ENCODE measurements at places on chromosomes 11 and 22.

- DNase-seq = peak; percentile 50
These were observed at the start of gene CAPN1 for GRCh38 chr11:65181569-65182257. CAPN1 (plus strand) TSS chr11:65181928; CDS start chr11:65182702, 774 bp downstream.

GRCh38 chr11:36304351-36304750 is 8.3 kb downstream of the PRR5L start:
- DNase-seq = no peak

DNA sequence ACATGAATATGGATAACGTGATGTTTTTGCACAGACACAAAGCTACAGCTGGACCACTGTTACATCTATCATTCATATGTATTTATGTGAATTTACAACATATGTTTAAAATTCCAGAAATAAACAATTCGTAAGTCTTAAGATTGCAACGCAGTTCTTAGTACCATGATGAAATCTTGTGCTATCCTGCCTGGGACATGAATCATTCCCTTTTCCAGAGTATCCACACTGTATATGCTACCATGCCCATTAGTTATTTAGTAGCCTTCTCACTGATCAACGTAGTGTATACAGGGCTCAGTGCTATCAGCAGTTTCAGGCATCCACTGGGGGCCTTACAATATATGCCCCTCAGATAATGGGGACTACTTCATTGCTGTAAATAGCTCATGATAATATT is 4.3 kb downstream of the ATL3 start:
- DNase-seq = no peak

GRCh38 chr11:125724125-125724524 is 22.0 kb upstream of the PATE1 start:
- peak; percentile 17 for DNase-seq
